ENCODE measurements at places on chromosomes 3 and 15. TPM values are rescaled to one million over a fixed set of nuclear protein-coding genes. Genes with fewer than 3 reads are reported as not detected.

The PDE8A gene
- 18.4 TPM for polyA plus RNA-seq

The SLC2A2 gene
- polyA plus RNA-seq: 24.6 TPM

The ZNF774 gene
- 0.89 TPM for polyA plus RNA-seq

The COL6A6 gene
- polyA plus RNA-seq: 2.2 TPM

The POLQ gene
- polyA plus RNA-seq: 4.2 TPM

Measured in small intestine (tissue), 16 donors.